ENCODE measurements at places on chromosomes 6 and 20.

DNA sequence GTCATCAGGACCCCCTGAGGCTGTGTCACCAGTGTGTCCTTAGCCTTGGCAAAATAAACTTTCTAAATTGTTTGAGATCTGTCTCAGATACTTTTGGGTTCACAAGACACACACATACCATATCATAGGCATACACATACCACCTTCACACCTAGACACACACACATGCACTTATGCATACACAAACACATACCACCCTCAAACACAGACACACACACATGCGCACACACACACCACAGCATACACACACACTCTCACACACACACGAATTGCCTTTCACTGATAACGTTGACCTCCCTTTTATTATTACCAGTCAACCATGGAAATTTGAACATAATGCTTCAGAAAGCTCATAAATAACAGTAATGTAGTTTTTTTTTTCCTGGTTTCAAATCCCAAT is 108.6 kb upstream of the MYLIP start:
- no peak for DNase-seq

DNA sequence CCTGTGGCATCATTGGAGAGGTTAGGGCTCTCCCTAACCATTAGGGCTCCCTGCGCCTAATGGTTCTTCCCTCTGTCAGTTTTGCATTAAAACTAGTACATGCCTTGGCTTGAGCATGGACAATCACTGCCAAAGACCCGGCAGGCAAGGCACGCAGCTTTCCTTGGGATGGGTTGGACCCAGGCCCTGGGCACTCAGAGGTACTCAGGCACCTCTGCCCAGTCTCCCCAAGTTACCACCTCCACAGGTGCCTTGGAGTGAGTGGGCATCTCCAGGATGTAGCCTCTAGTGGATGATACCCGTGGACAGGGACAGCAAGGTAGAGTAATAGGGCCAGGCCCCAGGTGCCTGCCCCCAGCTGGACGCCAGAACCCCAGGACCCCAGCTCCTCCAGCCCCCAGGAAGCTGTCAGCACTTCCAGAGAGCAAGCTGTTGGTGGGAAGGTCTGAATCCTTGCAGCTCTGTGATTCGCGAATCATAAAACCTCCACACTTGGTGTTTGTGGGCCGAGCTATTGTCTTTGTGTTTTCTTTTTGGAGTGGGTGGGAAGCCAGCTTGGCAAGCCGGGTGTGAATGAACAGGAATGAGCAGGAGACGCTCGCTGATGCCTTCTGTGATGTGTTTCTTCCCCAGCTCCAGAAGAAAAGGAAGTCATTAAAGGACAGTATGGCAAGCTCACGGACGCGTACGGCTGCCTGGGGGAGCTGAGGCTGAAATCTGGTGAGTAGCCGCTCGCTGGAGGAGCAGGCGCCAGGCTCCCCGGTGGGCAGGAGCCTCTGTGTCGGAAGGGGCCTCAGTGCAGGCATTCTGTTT is 35.1 kb downstream of the SYNJ2 start:
- no peak for DNase-seq

DNA sequence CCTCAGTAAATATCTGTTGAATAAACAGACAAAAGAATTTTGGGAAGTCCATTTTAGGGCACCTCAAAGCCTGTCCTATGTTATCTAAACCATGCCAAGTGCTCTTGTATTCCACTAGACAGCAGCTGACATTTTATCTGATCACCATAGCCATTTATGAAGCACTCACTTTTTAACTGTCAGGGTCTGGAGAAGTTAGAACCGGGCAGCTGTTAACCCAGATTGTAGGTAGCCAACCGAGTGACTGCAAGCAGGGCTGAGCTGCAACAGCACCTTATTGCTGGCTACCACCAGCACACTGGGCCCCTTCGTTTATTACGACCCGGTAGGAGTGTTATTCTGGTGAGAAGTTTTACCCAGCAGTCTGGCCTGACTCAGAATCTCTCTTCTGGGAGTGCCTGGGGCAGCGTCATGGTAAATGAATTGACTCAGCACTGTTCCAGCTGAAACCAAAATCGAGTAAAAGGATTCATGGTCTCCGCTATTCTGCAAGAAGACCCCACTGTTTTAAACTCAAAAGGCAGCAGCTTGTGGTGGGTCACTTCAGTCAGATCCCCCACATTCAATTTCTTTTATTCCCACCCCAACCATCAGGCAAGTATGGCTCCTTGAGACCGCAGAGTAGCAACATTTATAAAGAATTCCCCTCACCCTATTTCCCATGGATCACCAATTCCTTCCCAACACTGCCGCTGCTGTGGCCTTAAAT is 1.7 kb downstream of the UBE2V1 start:
- DNase-seq, result no peak

DNA sequence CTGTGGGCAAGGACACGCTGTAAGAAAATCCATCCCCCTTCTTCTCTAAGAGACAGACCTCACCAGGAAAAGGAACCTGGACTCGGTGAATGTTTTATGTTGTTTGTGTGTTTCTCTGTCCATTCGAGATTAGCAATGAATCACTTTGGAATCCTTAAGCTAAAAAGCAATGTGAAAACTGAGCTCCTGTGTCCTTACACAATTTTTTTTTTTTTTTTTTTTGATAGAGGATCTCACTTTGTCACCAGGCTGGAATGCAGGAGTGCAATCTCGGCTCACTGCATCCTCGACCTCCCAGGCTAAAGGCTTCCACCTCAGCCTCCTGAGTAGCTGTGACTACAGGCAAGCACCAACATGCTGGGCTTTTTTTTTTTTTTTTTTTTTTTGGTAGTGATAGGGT is 32.1 kb downstream of the BFSP1 start:
- DNase-seq, result no peak

DNA sequence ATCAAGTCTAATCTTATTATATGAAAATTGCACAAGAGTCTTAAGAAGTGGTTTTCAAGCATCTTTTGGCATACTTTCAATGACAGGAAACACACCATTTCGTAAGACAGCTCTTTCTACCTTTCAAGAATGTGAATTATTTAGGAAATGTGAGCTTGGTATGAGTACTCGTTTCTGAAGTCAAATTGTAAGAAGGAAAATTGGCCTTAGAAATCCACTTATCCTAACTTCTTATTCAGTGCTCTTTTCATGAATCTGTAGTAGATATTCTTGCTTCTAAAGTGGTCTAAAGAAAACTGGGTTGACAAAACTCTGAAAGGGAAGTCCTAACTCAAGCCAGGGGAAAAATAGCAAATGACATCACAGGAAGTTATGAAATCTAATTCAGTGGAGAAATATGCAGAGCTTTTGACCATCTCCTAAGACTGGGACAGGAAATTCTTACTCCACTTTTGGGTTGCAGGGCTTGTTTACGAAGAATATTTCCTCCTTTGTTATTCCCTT is 38.5 kb upstream of the OGFRL1 start:
- DNase-seq, result no peak
